ENCODE measurements at places on chromosomes 12 and 14. TPM values are rescaled to one million over a fixed set of nuclear protein-coding genes. Genes with fewer than 3 reads are reported as not detected.

Gene CLEC4D
- 0.42 TPM for total RNA-seq

Gene STX2
- total RNA-seq = 19.4 TPM

Gene ZNF219
- 84.5 TPM for total RNA-seq

Gene LBHD2
- total RNA-seq = not detected

Gene ESPL1
- total RNA-seq = 43.2 TPM

Gene PDE3A
- total RNA-seq = 3.0 TPM

Gene KRT72
- total RNA-seq = not detected

Gene TAS2R20
- 1.3 TPM for total RNA-seq

Gene NKX2-1
- not detected for total RNA-seq

Gene CCDC88C
- 52.4 TPM for total RNA-seq

Gene MIP
- not detected for total RNA-seq

Gene NPFF
- not detected for total RNA-seq
